ENCODE measurements at places on chromosomes 6 and 20. TPM values are rescaled to one million over a fixed set of nuclear protein-coding genes. Genes with fewer than 3 reads are reported as not detected.

The CDH22 gene
- not detected for total RNA-seq

The RAB44 gene
- total RNA-seq: 0.05 TPM

The ZDHHC14 gene
- 2.6 TPM for total RNA-seq

The NKX2-2 gene
- total RNA-seq: not detected

The AAR2 gene
- 42.9 TPM for total RNA-seq

The PLCB4 gene
- 23.2 TPM for total RNA-seq

The KCNK5 gene
- 1.0 TPM for total RNA-seq

The RAMACL gene
- 0.10 TPM for total RNA-seq

The HFE gene
- total RNA-seq: 13.7 TPM

The FOXQ1 gene
- total RNA-seq: 4.8 TPM

The HLA-DRA gene
- total RNA-seq: not detected

Measured in A549 treated with Hydrocortisone at 1 μM for 4 hours (cell line).